ENCODE measurements at places on chromosomes 1 and 21. TPM values are rescaled to one million over a fixed set of nuclear protein-coding genes. Genes with fewer than 3 reads are reported as not detected.

GRCh38 chr1:75085931-75086330 lies 48.3 kb upstream of the LHX8 start:
- no peak for DNase-seq

DNA sequence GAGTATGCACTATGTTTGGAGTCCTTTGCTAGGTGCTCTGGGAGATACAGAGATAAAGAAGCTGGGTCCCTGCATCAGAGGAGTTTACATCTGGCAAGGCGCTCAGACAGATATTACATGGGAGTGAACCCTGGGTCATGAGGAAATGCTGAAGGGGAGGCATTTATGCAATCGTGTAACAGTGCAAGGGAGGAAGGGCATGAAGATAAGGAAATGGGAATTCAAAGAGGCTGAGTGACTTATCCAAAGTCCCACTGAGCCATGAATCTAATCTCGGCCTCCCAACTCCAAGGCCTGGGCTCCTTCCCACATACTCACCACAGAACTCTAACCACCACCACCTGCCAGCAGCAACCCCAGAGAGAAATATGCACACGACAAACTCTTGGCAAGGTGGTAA lies 51.6 kb downstream of the FAM163A start:
- no peak for DNase-seq

GRCh38 chr1:115324649-115325420 lies 13.2 kb downstream of the NGF start:
- no peak for DNase-seq

DNA sequence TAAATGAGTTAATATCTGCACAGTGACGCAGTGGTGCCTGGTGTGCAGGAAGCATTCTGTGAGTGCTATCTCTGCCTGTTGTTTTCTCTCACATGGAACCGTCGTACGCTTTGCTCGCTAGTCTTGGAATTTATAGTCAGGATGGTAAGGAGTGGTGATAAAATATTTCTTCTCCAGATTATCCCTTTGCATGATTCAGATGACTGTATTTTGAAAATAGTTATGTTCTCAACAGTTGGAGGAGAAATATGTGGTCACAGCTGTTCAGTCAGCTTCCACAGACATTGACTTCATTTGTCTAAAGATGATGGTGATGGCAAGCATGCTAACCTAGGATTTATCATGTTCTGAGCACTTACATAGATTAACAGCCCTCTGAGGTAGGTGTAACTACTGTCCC lies 41.3 kb upstream of the VAMP3 start:
- no peak for DNase-seq

DNA sequence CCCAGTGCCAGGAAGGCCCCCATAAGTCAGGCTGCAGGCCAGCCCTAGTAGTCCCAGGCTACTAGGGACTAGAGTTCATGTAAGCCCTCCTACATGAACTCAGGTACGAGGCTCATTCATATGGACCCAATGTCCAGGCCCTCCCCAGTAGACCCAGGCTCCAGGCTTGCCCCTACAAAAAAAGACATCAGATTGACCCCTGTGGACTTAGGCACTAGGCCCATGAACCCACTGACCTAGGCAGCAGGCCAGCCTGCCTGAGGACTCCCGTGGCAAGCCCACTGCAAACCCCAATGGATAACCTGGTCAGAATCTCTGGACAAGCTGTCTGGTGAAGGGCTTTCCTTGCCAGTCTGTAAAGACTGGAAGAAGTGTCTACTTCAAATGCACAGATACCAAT lies 51.2 kb downstream of the TNNI3K start:
- no peak for DNase-seq

DNA sequence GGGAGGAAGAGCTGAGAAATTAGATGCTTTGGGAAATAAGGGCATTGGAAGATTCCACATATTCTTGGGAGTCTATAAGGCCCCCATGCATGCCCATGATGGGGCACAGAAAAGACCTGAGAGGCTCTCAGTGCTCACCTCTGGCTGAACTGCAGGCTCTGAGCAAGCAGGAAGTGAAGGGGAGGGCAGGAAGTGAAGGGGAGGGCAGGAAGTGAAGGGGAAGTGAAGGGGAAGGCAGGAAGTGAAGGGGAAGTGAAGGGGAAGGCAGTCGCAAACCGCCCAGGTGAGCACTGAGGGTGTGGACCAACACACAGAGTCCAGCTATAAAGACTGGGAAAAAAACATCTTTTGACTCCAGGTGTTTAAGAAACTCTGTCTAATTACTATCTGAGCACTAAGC lies 3.5 kb downstream of the KRTAP10-9 start:
- no peak for DNase-seq

GRCh38 chr1:207004931-207005830 lies 27.4 kb downstream of the C1orf116 start:
- no peak for DNase-seq

GRCh38 chr1:229629261-229629660 lies 3.2 kb downstream of the URB2 start:
- no peak for DNase-seq

The MARK1 gene
- not detected for total RNA-seq

The LDLRAD1 gene
- not detected for total RNA-seq

The FNBP1L gene
- total RNA-seq, result 2.6 TPM

Data from naive thymus-derived CD4-positive, alpha-beta T cell (primary cell).